ENCODE measurements at places on chromosomes 3 and 15.

- peak; percentile 53 for DNase-seq
Observed at GRCh38 chr3:127688416-127689265, 15.9 kb downstream of the ABTB1 start.

DNA sequence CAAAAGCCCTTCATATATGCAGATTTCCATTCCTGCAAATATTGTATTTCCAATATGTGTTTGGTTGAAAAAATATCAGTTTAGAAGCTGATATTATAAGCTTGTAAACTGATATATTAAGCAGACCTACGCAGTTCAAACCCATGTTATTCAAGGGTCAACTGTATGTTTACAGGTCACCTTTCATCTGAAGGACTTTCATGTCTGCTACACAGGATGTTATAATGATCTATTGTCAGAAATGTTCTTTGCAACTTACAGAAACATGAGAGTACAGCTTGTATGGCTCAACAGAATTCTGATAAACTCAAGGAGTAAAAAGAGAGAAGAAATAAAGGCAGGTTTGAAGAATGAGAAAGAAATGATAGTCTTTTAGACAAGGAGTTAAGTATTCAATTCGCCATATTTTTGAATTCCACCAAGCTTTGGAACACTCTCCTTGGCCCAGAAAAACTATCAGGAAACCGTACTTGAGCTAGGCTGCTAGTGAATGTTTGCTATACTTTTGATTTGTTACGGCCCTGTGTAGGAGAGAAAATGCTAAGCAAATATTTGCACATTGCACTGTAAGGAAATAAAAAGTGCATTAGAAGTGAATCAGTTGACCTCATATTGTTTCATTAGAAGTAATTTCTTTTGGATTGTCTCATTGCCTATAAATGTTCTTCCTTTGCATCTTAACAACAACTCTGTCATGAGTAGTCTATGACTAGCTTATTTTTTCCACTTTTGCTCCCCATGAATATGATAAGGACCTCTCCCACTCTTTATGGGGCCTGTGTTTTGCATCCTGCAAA lies 81.2 kb downstream of the NEK11 start:
- peak; percentile 25 for DNase-seq

- no peak for DNase-seq
Observed at GRCh38 chr15:80918196-80918783, 71.3 kb downstream of the MESD start.

DNA sequence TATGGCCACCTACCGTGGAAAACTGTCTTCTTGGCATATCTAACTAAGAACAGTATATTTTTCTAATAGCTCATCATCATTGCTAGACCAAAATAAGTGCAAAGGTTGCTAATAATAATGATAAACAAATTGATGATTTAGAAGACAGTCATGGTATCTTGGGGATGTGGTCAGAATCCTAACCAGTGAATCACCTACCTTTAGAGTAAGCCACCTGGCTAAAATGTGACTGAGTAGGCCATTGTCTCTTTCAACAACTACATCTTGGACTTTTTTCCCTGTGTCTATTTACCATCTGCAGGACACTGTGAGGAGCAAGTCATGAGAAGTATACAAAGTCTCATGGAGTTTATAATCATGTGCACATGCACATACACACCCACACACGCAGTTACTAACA lies 273.5 kb upstream of the SEMA6D start:
- DNase-seq: no peak

GRCh38 chr3:50627407-50628051 lies 10.6 kb downstream of the MAPKAPK3 start:
- DNase-seq: peak; percentile 79

DNA sequence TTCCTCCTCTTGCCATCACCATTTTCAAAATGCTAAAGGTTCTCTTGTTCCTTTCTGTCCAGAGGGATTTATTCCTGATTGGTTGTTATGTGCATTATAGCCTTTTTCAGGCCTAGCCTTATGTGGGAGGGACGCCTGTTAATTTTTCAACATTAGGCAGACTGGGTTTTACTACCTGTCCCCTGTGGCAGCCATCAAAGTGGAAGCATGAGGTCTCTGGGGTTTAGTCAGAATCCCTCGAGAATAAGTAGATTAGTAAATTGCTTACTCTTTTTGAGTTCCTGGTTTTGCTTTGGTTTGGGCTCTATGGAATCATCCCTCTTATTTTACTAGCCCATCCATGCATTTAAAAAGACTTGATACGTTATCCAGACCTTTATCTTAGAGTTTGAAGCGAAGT lies 32.4 kb downstream of the PAK2 start:
- DNase-seq: no peak

DNA sequence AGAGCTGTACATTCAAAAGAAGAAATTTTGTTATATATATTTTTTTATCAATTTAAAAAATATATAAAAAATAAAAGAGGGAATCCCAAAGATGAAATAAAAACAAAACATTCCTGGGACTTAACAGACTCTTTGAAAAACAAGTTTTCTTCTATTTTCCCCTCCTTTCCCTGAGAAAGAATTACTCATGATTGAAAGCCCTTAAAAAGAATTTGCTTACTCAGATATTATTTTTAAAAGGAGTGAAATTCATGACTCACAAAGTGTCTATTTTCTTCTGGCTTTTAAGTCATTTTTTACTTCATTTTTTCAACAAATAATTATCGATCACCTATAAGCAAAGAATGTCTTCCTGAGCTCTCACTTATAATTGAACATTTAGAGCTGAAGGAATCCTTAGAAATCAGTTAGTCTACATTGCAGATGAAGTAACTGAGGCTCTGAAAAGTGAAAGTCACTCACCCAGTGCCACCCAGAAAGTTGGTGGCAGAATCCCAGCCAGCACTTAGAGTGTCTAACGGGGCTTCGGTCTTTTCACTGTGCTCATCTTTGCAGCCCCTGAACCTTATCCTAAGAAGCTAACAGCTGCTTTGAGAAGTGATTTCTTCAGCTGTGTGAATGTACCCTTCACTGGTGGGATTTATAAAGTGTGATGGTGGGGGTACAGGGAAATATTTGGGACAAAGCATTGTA lies 42.5 kb upstream of the NUDT16 start:
- DNase-seq: no peak

DNA sequence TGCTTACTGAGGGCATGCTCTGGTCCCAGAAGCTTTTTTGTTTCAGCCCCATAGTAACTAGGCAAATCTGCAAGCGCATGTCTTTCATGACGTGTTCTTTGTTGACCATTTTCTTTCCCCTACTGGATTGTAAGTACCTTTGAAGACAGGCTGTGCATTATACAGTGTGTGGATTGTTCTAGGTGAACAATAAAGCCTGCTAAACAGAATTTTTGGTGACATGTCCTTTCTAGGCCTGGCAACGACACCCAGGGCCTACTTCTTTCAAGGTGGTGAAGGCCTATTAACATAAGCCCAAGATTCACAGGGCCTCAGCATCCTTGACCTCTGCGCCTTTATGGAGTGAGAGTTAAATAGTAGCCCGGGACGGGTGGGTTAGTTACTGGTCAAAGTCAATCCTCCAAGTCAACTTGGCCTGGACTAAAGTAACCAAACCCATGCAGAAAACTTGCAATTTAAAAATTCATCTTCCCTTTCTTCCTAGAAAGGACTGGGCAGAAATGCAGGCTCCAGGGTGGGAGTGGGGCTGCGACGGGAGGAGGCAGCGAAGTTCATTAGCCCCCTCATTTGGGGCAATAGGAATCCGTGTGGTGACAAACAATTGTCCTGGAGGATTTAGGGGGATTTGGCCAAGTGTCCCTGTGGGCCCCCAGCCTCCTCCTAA lies 37.6 kb upstream of the TRIM71 start:
- DNase-seq: no peak

GRCh38 chr3:97360804-97361203 lies 403.8 kb upstream of the ARL6 start:
- no peak for DNase-seq

DNA sequence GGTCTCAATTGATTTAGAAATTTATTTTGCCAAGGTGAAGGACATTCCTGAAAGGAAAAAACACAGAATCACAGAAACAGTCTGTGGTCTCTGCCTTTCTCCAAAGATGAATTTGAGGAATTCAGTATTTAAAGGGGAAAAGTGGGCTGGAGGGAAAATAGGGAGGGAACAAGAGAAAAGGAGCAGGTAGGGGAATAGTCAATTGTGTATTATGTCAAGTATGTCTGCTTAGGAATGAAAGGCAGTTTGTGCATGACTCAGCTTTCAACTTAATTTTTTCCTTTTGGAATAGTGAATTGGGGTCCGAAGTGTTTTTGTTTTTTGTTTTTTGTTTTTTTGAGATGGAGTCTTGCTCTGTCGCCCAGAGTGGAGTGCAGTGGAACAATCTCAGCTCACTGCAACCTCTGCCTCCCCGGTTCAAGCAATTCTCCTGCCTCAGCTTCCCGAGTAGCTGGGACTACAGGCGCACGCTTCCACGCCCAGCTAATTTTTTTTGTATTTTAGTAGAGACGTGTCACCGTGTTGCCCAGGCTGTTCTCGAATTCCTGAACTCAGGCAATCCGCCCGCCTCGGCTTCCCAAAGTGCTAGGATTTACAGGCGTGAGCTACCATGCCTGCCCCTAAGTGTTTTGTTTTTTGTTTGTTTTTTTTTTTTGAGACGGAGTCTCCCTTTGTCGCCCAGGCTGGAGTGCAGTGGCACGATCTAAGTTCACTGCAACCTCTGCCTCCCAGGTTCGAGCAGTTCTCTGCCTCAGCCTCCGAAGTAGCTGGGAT lies 74.1 kb upstream of the MAP4 start:
- peak; percentile 44 for DNase-seq

- DNase-seq: peak; percentile 58
Observed at GRCh38 chr3:23806534-23807423, 1.0 kb downstream of the UBE2E1 start.

- peak; percentile 81 for DNase-seq
Observed at GRCh38 chr3:167110901-167111300, 269.2 kb downstream of the ZBBX start.

GRCh38 chr3:183427876-183428446 lies 458 bp downstream of the MCF2L2 start:
- peak; percentile 52 for DNase-seq

DNA sequence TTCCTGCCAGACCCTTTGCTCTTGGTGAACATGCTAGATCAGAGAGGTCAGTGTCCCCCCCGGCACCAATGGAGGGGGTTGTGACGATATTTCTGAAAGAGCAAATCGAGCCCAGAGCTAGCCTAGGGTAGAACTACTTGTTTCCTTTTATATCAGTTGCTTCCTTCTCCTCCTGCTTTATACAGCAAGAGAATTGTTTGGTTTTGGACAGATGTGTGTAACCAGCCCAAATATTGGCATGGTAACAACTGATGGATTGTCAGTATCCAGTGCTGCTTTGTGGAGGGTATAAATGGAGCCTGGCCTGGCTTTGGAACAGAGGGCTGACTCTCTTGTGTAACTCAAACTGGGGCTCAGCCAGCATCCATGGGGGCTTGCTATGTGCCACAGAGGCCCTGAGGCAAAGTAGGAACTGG lies 27.2 kb downstream of the SNX1 start:
- no peak for DNase-seq

DNA sequence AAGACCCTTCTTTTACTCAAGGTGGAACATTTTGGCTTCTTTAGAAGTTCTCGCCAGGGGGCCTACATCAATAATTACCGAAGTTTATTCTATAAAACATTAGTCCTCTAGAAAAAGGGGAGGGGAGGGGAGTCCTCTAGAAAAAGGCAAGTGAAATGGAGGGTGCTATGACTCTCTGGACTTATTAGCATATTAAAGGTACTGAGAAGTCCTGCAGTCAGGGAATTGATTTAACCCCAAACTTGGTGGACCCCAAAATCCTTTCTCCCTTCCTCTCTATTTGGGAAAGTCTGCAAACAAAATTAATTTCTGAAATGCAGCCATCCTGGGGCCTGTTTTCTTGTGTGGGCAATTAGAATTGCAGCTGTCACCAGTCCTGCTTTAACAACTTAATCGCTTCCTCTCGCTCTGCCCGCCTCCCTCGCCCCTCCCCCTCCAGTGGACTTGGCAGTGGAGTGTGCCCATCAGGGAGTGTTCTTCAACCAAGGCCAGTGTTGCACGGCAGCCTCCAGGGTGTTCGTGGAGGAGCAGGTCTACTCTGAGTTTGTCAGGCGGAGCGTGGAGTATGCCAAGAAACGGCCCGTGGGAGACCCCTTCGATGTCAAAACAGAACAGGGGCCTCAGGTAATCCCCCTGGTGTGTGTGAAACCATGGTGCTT lies 18.9 kb upstream of the LRRK1 start:
- DNase-seq: no peak

DNA sequence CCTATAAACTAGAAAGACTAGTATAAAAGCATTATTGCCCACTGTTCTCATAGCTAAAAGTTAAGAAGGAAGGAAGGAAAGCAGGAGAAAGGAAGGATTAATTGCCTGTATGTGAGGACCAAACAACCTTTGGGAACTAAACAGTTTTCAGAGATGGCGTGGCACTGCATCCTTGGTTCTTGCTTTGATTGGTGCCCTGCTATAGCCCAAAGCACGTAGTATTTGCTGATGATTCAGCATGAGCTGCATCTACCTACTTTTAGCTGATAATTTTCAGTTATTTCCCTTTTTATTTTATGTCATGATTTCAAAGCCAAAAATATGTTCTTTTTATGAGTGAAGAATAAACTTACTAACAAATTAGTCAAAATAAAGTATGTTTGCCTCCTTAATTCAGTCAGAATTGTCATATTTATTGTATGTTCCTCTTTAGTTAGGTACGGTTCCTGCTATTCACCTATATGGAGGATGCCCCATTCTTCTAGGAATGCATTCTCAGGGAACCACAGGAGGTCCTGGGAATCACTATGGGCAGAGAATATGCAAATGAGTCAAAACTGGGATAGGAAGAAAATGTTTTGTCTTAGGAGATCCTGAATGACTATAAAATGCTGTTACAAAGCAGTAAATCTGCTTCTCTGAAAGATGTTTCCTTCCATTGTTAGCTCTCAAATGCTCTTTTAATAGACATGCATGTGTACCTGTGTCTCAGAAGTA lies 65.4 kb upstream of the THSD4 start:
- no peak for DNase-seq

GRCh38 chr3:132786890-132787289 lies 64.7 kb upstream of the NPHP3 start:
- no peak for DNase-seq

DNA sequence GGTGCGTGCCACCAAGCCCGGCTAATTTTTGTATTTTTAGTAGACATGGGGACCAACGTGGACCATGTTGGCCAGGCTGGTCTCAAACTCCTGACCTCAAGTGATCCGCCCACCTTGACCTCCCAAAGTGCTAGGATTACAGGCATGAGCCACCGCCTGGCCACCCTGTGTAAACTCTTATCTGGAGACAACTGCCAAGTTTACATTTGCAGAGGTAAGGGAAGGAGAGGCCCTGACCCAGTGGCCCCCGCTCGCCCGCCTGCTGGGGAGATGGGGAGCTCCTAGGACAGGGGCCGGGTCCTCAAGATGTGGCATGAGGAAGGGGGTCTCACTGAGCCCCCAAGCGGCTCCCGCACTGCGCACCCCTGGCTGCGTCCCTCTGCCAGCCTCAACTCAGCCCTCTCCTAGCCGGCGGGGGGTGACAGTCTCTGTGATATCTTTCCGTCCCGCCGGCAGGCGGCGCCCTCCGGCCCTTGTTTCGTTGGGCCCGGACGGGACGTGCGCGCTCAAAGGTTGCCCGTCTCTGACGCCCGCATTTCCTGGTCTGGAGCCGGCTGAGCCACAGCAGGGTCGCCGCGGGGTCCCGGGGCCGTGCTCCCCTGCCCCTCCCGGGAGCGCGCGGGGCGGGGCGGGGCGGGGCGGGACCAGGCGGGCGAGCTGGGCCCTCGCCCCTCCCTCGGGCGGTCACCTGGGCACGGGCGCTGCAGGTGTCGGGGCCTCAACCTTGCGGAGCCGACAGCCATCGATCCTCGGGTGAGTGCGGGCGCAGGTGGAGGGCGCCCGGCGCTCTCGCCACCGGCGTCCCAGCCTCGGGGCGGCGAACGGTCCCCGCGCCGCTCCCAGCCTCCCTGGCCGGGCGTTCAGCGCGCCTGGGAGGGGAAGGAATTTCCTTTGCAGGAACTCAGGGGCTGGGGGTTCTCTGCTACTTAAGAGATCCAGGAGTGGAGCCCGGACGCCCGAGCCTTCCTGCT lies at the start of gene GPR160:
Gene GPR160 (plus strand): TSS at position 533 of the 971 bp plus-strand sequence. CDS start 45,978 bp downstream, outside the sequence.
- peak; percentile 61 for DNase-seq
